ELR (cell line): ENCODE measurements at places on chromosomes 7 and 10.

GRCh38 chr7:150945853-150946420 is 32.2 kb downstream of the KCNH2 start:
- no peak for DNase-seq

DNA sequence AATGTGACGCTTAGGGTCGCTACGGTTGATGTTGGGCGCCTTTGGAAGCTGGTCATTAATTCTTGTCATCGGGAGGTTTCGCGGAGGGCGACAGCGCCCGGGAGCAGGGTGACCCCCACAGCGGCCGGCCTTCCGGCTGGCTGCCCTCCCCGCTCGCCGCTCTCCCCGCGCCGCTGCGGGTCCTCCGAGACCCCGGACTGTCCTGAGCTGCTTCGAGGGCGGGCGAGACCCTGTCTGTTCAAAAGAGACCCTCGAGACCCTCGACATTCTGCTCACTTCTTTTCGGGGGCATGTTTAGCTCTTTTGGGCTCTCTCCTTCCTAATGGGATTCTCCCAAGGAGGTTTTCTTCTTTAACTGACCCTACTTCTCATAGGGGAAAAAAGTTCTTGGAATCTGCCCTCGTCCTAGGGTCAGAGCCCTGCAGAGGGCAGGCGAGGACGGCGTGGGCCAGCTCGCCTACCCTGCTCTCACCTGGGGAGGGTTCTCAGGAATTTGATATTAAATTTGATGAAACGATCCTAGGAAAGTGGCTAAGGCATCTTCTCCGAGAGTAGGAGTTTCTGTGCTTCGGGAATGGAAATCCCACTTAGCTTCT is 257.0 kb downstream of the OTUD1 start:
- no peak for DNase-seq

DNA sequence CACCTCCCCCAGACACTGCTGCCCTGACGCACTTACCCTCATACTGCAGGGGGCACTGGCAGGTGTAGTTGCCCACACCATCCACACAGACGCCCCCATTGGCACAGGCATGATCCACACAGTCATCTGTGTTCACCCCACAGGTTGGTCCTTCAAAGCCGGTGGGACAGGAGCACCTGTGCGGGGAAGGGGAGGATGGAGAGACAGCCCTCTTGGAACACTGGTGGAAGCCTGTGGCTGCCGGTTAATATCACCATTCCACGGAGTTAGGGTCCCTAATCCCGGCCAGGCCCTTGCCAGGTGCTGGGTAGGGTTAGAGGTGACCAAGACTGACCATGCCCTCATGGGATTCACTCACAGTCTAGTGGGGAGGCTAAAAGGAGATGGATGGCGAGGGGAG is 171.8 kb downstream of the SLIT1 start:
- no peak for DNase-seq

DNA sequence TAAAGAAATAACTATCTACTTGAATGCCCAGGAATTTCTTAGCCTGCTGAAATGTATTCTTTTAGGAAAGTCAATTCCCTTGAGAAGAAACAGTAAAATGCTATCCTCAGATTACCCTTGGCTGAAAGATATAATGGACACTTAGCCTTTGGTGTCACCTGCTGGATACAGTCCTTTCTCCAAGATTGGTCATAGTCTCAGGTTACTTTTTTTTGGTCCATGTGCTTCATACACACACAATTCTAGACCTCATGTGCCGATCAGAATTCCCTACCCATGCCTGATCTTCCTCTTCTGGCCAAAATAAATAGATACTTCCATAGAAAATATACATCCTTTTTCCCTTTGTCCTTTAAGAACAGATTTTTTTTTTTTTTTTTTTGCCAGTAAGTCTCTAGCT is 218.9 kb upstream of the PHYHIPL start:
- DNase-seq: no peak

- DNase-seq: no peak
These were observed 60.4 kb upstream of the STRIP2 start for GRCh38 chr7:129373651-129374428.
